Posterior vena cava (tissue), 2 donors: ENCODE measurements at places on chromosomes 2 and 18. TPM values are rescaled to one million over a fixed set of nuclear protein-coding genes. Genes with fewer than 3 reads are reported as not detected.
A peak's percentile ranks its signal among the peaks of the same experiment; 100 is the strongest.

Gene CHRNA1
- total RNA-seq, result not detected

Gene COLEC11
- total RNA-seq, result 0.71 TPM

Gene TRIB2
- total RNA-seq, result 29.4 TPM

Gene AFF3
- 26.4 TPM for total RNA-seq

Gene HTR2B
- 9.4 TPM for total RNA-seq

Gene HOXD13
- not detected for total RNA-seq

Gene IL1RL2
- 0.24 TPM for total RNA-seq

Gene AOX1
- 333 TPM for total RNA-seq

Gene PPM1G
- total RNA-seq, result 41.6 TPM

- DNase-seq, result no peak
Observed at GRCh38 chr2:20757405-20758090, 65.4 kb downstream of the LDAH start.

DNA sequence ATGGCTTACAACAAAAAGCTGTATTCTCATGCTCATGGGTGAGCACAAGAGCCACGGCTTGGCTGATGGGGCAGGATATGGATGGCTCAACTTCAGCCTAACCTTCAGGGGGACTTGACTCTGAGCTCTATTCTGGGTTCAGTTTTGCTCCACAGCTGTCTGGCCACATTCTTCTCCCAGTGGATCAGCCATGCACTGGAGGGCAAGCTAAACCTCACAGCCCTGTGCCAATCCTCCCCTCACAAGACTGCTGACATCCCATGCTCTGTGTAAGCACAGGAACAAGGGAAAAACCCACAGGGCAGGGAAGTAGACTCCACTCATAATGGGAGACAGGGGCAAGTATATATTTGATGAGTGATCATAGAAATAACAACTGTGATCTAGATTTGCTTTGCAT lies 35.6 kb downstream of the COPS8 start:
- DNase-seq, result no peak

DNA sequence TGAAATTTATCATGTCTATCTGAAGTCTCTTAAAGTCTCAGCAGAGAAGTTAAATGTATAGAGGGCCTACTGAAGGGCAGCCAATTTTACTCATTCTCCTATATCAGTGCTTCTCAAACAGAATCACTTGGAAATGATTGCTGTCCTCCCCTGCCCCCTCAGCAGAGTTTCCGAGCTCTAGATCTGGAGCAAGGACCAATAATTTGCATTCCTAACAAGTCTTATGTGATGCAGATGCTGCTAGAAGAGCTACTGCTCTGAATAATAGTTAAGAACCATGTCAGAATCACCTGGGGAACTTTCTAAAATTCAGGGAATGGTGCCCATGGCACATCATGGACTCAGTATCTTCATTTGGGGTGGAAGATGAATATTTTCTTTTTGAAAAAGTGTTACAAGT lies 105.6 kb upstream of the EPHA4 start:
- no peak for DNase-seq

DNA sequence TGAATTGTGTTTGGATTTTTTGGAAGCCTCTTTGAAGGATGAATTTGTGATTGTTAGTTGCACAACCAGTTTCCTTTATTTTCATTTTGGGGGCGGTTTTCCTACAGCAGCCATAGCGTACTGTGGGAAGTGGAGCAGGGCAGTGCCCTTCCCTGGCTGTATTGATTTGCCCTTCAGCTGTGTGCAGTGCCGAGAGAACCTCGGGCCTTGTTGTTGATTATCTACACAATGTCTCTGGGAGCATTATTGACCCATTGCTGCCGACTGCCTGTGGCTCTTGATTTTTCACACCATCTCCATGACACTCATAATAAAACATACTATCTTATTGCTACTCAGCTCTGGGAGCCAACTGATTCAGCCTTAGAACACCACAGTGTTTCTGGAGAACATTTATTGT lies 162.2 kb upstream of the BOD1L2 start:
- no peak for DNase-seq

DNA sequence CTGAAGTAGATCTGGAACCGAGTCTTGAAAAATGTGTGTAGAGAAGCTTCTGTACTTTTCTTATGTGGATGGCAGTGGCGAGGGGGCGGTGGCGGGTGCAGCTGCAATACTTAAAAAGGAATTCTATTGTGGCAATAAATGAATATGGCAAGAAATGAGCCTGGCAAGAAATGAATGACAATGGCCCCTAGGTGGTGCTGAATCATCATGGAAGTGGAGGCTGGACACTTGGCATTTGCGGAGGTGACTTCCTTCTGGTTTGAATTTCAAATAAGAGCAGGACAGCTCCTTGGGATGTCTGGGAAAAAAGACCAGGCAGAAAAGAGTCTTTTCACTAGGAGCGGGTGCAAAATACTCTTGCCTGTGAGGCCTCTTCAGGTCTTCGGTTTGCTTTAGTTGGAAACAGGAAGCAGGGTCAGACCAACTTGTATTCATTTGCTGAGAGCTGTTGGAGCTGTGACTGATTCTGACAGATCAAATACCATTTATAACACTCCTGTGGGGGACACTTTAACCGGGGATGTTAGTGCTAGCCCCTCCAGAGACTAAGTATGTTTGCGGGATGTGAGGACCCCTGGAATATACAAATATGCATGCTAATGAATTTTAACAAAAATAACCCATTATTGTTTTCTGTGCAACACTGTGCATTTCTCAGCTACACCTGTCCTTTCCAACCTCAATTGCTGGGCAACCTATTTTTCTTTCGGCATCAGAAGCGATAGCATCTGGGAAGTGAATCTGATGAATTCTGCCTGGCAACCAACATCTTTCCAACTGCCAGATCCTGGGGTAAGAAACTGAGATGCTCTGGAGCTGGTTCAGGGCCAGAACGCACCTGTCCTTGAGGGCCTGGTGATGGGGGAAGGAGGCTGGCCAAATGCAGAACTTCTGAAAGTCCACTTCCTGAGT lies 35.4 kb downstream of the FASTKD2 start:
- peak; percentile 84 for DNase-seq

GRCh38 chr18:77095391-77096371 lies 36.9 kb downstream of the MBP start:
- DNase-seq, result no peak

DNA sequence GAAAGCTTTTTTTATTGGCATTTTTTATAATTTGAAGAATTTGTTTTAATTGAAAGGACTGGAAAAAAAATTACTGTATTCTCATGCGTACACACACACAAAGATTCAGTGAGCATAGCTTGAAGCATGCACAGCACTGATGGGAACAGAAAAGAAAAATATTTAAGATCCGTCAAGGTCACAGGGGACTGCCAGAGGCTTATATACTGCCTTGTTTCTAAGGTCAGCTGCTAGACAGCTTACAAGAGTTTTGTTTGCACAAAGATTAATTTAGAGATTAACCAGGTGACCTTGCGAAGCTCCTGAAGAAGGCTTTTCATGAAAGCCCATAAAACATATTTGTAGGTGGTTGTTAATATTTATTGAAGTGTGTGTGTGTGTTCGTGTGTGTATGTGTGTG lies 396.3 kb downstream of the TRIB2 start:
- no peak for DNase-seq

GRCh38 chr2:47899915-47900816 lies 6.1 kb downstream of the FBXO11 start:
- no peak for DNase-seq

DNA sequence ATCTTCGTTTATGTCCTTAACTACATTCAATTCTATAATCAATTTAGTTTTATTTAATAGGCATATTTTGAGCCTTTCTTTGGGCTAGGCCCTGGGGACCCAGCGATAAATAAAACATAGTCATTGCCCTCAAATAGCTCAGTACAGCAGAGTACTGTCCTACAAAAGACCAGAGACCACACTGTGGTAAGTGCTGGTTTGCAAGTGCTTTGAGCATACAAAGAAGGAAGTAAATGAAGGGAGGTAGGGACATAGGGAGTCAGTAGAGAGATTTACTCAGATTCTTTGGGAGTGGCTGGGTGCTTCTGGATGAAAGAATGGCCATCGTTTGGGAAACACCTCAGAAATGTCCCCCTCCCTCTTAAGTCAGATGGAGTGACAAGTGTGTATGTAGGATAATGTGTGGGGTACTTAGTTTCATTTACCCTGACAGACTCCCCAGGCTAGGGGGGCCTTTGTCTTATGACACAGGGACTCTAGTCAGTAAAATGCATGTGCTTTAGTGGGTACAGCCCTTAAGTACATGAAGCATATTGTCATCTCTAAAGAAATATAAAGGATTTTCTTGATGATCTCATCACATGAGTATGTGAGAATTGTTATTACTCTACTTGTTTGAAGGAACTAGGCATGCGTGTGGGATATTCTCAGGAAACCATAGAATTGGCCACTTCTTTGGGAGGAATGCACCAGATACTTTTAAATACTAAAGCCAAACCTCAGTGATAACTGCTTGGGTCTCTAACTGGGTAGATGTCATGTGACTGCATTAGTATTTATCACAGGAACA lies 35.1 kb downstream of the MAPRE2 start:
- no peak for DNase-seq

GRCh38 chr2:201701646-201702045 lies 3.2 kb upstream of the MPP4 start:
- DNase-seq, result no peak

GRCh38 chr2:195009202-195009601 lies 647.8 kb upstream of the SLC39A10 start:
- no peak for DNase-seq

DNA sequence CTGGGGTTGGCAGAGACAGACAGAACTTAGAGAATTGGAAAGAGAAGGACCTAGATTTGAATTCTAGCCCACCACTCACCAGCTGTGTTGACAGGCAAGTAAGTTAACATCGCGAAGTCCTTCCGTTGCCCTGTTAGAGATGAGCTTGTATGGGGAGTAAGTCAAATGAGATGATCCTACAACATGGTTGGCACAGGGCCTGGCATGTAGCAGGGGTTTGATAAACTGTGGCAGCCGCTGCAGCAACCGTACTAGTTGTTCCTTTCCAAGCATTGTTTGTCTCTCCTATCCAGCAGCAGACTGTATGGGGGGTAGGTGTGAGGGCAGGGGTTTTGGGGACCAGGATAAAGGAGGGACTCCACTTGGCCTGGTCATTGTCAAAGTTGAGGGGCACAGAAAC lies 16.0 kb downstream of the TET3 start:
- no peak for DNase-seq

GRCh38 chr2:88011011-88011410 lies 5.3 kb downstream of the RNU2-63P start:
- no peak for DNase-seq

- no peak for DNase-seq
Observed at GRCh38 chr2:85415980-85416650, 2.4 kb upstream of the SH2D6 start.

GRCh38 chr2:13651684-13652131 lies 935.0 kb downstream of the TRIB2 start:
- DNase-seq, result no peak

DNA sequence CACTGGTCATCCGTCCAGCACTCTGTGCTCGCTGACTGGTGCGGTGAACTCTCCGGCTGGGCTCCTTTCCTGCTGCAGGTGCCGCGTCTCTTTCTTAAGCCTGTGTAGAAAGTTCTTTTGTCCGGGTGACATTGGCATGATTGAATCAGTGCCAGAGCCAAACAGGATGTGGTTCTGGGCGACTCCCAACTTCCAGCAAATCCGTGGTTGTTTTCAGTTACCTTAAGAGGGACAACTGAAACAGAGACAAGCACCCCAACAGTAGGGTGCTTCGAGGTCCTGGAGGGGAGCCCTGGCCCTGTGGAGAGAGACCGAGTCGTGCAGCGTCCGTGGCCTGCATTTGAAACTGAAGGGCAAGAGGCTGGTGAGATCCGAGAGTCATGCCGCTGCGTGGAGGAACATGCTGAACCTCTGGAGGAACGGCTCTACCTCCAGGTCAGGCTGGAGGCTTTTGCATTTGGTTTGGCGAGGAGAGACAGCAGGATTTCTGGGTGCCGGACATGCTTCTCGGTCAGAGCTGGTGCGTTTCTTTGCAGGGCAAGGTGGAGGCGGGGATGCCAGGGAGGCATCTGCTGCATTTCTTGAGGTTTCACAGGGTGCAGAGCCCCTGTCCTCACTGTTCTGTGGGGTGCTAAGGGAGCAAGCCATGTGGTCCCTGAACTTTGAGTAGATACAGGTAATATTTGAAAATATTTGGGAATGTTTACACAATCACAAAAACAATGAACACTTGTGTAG lies 26.8 kb downstream of the SH3BP4 start:
- DNase-seq, result no peak

GRCh38 chr2:137420744-137421143 lies 543.5 kb upstream of the HNMT start:
- DNase-seq, result no peak

DNA sequence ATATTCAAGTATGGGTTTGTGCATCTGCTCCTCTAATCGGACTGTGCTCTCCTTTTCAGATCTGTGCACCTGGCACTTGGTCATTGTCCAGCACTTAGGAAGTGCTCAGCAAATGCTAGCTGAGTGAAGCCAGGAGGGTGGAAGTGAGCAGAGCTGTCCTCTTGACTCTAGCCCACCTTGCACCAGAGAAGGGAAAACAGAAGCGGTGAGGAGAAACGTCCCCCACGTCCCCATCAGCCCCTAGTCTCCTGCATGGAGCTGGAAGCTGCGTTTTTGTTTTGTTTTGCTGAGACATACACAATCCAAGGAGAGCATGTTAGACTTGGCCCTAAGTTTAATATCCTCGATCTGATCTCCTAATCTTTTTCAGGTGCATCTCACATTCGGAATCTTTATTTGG lies 73.6 kb downstream of the EN1 start:
- DNase-seq, result no peak

DNA sequence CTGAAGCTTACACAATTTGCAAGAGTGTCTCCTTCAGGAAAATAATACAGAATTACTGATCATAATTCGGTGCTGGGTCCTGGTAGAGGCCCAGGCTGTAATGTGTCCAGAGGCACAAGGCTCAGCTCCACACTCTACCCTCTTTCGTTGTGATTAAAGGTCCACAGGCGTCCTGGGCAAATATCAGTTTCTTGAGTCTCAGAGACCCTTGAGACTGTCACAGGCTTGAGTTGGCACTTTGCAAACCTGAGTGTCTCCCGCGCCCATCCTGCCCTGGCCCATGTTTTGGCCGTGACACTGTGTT lies 46.9 kb upstream of the SMAD7 start:
- no peak for DNase-seq

DNA sequence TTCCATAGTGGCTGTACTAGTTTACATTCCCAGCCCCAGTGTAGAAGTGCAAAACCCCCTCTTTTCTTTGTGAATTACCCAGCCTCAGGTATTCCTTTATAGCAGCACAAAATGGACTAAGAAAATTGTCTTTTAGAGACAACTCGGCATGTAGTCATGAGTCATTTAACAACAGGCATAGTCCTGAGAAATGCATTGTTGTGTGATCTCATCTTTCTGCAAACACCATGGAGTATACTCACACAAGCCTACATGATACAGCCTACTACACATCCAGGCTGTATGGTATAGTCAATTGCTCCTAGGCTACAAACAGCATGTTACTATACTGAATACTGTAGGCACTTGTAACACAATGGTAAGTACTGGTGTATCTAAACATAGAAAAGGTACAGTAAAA lies 44.4 kb upstream of the MBP start:
- DNase-seq, result no peak

GRCh38 chr2:45008296-45009129 lies 739 bp downstream of the SIX2 start:
- peak; percentile 85 for DNase-seq

- no peak for DNase-seq
Observed at GRCh38 chr2:121028577-121028976, 256.4 kb downstream of the TFCP2L1 start.
